ENCODE measurements at places on chromosomes 5 and 9. TPM values are rescaled to one million over a fixed set of nuclear protein-coding genes. Genes with fewer than 3 reads are reported as not detected.

The BRINP1 gene
- total RNA-seq = 47.2 TPM

DNA sequence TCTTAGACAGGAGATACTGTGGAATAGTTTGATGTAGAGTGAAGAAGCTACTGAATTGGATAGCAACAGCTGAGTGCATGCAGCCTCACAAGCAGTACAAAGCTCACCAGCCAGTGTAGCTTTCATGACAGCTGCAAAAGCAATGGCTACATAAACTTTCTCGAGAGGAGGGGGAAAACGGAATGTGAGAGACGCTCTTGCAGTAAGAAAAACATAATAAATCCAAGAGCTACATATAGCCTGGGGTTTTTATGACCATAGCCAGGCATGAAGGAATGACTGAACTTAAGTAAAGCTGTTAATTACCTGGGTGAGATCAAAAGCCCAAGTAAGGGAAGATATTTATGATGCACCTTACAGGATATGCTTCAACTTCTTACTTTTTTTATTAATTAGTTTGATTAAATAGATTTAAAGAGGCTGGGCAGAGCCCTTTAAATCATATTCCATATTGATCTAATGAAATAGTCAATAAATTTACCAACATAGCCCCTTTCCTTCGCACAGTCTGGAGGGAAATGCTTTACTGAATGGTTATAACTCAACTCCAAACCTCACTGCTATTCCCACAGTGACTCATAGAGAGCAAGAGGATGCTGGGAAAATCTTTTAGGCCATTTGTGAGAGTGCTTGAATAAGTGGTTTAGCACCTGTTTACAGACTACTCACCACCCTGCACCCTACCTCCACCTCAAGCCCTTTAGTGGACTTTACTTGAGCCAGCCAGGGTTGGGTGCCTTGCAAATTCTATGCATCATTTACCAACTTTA is 407.2 kb upstream of the CLINT1 start:
- H3K27me3 ChIP-seq = no peaks in the 10 kb centered on the region
- no peaks in the 10 kb centered on the region for H3K36me3 ChIP-seq
- no peaks in the 10 kb centered on the region for H3K4me1 ChIP-seq
- DNase-seq = no peak
- H3K27ac ChIP-seq = no peak overlapping the region
- no peak overlapping the region for H3K4me3 ChIP-seq

- H3K27me3 ChIP-seq = no peaks in the 10 kb centered on the region
- H3K36me3 ChIP-seq = peaks cover 77% of the 10 kb centered on the region
- no peak overlapping the region for H3K4me3 ChIP-seq
- H3K4me1 ChIP-seq = peaks cover 32% of the 10 kb centered on the region
Measured at GRCh38 chr9:34562135-34562745, 27.3 kb downstream of the CNTFR start.

DNA sequence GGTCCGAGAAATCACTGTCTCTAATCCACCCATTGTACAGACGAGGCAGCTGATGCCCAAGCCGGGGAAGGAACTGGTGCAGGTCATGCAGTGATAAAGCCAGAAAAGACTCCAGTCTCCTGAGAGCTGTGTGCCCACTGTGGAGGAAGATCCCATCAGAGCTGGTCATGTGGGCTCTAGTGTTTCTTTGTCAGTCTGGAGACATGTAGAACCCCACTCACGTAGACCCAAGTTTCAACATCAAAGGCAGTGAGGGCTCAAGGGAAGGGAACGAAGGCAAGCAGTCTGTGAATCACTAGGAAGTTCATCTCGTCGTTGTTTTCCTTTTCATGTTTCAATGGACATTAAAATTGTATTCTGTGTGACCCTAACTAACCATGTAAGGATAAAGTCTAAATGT is 14.6 kb upstream of the GLIPR2 start:
- no peak for DNase-seq
- H3K27me3 ChIP-seq = no peaks in the 10 kb centered on the region
- H3K4me1 ChIP-seq = no peaks in the 10 kb centered on the region

DNA sequence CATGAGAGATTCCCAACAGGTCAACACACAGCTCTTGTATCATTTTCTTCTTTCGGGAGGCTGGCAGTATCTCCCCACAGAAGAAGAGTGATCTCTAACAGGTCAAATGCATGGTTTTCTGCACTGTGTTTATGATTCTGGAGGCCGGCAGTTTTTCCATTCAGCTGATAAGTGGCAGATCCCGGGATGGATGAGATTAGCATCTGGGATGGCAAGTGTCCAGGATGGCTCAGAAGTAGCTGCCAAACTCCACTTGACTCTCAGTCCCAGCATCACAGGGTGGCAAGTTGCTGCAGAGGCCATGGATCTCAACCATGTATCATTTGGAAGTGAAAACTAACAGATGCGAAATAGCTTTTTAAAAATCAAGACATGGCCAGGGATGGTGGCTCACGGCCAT is 97.8 kb upstream of the SLC44A1 start:
- no peak overlapping the region for H3K27ac ChIP-seq
- no peaks in the 10 kb centered on the region for H3K36me3 ChIP-seq
- no peaks in the 10 kb centered on the region for H3K27me3 ChIP-seq
- no peak for DNase-seq
- no peak overlapping the region for H3K4me3 ChIP-seq
- peaks cover 7% of the 10 kb centered on the region for H3K4me1 ChIP-seq

DNA sequence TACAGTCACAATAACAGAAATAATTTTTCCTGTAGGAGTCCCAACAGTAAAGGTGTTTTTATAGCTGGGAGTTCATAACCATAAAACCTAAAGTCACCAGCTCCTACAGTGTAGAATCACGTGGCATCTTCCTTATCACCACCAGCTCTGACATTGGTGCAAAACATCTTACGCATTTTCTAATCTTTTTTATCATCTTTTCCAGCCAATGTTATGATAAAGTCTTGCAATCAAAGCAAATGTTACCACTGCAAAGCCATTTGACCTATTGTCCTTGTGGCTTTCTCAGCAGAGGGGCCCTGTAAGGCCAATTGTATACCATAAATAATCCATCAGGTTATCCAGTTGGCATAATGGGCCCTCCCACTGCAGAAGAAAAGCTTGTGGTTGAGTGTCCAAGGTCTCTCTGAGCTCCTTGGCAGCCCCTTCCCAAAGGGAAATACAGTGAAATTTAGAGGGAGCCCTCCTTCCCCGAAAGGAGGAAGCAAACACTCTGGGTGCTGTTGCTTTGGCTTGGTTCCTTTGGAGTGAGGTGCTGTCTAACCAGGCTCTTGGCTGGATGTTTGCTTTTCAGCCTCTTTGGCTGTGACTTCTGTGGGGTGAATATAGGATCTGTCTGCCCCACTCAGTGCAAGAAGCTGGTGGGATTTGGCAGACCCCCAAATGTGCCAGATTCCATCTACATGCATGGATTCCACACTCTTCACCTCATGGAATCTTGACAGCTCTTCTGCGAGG is 29.3 kb upstream of the CPEB4 start:
- no peak overlapping the region for H3K27ac ChIP-seq
- DNase-seq = no peak
- H3K36me3 ChIP-seq = no peaks in the 10 kb centered on the region
- no peak overlapping the region for H3K4me3 ChIP-seq
- no peaks in the 10 kb centered on the region for H3K27me3 ChIP-seq

- H3K27me3 ChIP-seq = no peaks in the 10 kb centered on the region
- no peak overlapping the region for H3K4me3 ChIP-seq
- no peaks in the 10 kb centered on the region for H3K36me3 ChIP-seq
- no peak for DNase-seq
Measured at GRCh38 chr5:107977550-107978071, 306.9 kb upstream of the EFNA5 start.

All from spinal cord (tissue), 10 donors.